NCI-H1436 treated with DMSO at 0.1 percent for 48 hours (cell line): ENCODE measurements at places on chromosomes 11 and 22.

DNA sequence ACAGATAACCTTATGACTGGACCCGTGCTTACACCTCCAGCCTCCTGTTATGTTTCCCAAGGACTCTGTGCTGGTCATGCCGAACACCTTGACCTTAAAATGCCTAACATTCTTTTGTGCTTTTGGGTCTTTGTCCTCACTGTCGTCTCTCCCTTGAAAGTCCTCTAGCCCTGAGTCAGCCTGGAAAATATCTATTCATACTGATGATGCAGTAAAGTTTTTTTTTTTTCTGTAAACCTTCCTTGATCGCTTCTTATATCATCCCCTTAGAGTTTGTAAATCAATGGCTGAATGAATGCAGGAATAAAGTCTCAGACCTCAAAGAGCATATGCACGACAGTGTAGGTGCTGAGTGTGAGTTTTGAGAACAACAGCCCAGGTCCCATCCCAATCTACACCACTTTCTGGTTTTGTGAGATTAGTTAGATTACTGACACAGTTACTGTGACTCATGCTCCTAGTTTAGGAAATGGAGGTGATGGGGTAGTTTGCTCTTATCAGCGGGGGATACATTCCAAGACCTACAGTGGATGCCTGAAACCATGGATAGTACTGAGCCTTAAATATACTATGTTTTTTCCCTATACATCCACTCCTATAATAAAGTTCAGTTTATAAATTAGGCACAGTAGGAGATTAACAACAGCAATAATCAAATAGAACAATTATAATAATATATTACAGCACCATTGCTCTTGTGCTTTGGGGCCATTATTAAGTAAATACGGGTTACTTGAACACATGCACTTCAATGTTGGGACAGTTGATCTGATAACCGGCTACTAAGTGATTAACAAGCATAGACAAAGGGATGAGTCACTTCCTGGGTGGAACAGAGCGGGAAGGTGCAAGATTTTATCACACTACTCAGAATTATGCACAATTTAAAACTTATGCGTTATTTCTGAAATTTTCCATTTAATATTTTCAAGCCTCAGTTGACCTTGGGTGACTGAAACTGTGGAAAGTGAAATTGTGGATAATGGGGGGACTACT, 8.6 kb downstream of the TCN1 start:
- DNase-seq, result no peak

- DNase-seq, result no peak
These were observed 374.0 kb downstream of the SHANK2 start for GRCh38 chr11:70878366-70878765.

- DNase-seq, result no peak
These were observed 11.3 kb upstream of the OMP start for GRCh38 chr11:77091146-77091940.

DNA sequence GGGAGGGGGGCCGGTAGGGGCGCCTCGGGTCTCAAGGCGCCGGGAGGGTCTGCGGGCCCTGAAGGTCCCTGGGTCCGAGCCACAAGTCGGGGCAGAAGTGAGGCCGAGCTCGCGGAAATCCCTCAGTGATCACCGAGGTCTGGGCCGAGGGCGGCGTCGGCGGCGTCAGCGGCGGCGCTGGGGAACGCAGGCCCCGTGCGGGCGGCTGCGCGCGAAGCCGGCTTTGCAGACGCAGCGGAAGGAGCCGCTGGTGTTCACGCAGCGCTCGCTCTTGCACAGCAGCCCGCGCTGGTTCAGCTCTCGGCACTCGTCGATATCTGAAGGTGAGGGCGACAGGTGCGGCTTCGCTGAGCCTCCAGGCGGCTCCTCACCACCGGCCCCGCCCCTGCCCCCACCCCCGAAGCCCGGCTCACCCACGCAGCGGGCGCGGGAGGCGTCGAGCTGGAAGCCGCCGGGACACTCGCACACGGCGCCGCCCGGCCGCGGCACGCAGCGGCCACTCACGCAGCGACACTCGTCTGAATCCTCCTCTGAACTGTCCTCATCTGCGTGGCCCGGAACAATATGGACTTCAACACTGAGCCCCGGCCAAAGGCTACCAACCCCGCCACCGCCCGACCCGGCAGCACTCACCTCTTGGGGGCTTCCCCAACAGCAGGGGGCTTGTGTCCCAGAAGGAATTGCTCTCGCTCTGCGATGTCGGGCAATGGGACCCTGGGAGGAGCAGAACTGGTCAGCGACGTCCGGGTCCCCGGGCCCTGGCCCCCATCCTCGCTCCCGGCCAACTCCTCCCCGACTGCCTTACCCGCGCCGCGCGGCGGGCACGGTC, 14.2 kb downstream of the SCYL1 start:
- DNase-seq, result no peak

GRCh38 chr11:62573006-62573591, 592 bp downstream of the EEF1G start:
- no peak for DNase-seq
